ENCODE measurements at places on chromosomes 4 and X. TPM values are rescaled to one million over a fixed set of nuclear protein-coding genes. Genes with fewer than 3 reads are reported as not detected.

MAB21L2 gene
- total RNA-seq = not detected

TFE3 gene
- 29.3 TPM for total RNA-seq

SHROOM4 gene
- total RNA-seq = not detected

PAGE1 gene
- total RNA-seq = not detected

VCX3A gene
- total RNA-seq = not detected

COL4A6 gene
- total RNA-seq = not detected

UGT2B28 gene
- not detected for total RNA-seq

DIAPH2 gene
- total RNA-seq = 12.9 TPM

TRMT10A gene
- total RNA-seq = 7.2 TPM

RHOXF1 gene
- total RNA-seq = not detected

HERC5 gene
- 19.2 TPM for total RNA-seq

TMEM150C gene
- not detected for total RNA-seq

PSAPL1 gene
- total RNA-seq = not detected

MAGEA2 gene
- total RNA-seq = not detected

MAGED4 gene
- not detected for total RNA-seq

BMX gene
- not detected for total RNA-seq

CLCN4 gene
- 0.05 TPM for total RNA-seq

PDZD11 gene
- 34.7 TPM for total RNA-seq

ARAF gene
- 85.1 TPM for total RNA-seq

ZRSR2 gene
- 21.3 TPM for total RNA-seq

IGSF1 gene
- not detected for total RNA-seq

PCSK1N gene
- not detected for total RNA-seq

TSPAN6 gene
- total RNA-seq = not detected

MORF4L2 gene
- total RNA-seq = 133 TPM

USP17L15 gene
- total RNA-seq = not detected

KIAA1210 gene
- not detected for total RNA-seq

CLDN24 gene
- total RNA-seq = not detected

PNMA5 gene
- 0.09 TPM for total RNA-seq

ZMAT1 gene
- total RNA-seq = 3.8 TPM
